Activated CD4-positive, alpha-beta T cell treated with anti-CD3 and anti-CD28 coated beads, Interleukin-2, amount 10 ng/mL, durations not matched to agents 7 days and 5 days (primary cell): ENCODE measurements at places on chromosomes 16 and 17. TPM values are rescaled to one million over a fixed set of nuclear protein-coding genes. Genes with fewer than 3 reads are reported as not detected.

SEPTIN1 gene
- 383 TPM for total RNA-seq

SYNGR3 gene
- total RNA-seq: 1.9 TPM

PIPOX gene
- 1.7 TPM for total RNA-seq

CACNG3 gene
- not detected for total RNA-seq

CALB2 gene
- total RNA-seq: not detected

CCT6B gene
- 1.7 TPM for total RNA-seq

CDRT15L2 gene
- not detected for total RNA-seq

NOL11 gene
- total RNA-seq: 73.6 TPM

TSNAXIP1 gene
- total RNA-seq: 0.33 TPM

C17orf78 gene
- total RNA-seq: not detected

KRT25 gene
- not detected for total RNA-seq

EFNB3 gene
- total RNA-seq: not detected

NPB gene
- 0.48 TPM for total RNA-seq

KPNB1 gene
- total RNA-seq: 409 TPM

KRTAP4-3 gene
- total RNA-seq: not detected

MTMR4 gene
- 48.9 TPM for total RNA-seq

ZG16 gene
- not detected for total RNA-seq

QRICH2 gene
- total RNA-seq: 3.6 TPM

CRISPLD2 gene
- 0.25 TPM for total RNA-seq
